ENCODE measurements at places on chromosomes 5 and 9. TPM values are rescaled to one million over a fixed set of nuclear protein-coding genes. Genes with fewer than 3 reads are reported as not detected.

The BTNL8 gene
- not detected for polyA plus RNA-seq

The GRK6 gene
- 16.7 TPM for polyA plus RNA-seq

The PCDHGA1 gene
- 0.78 TPM for polyA plus RNA-seq

The INSYN2B gene
- polyA plus RNA-seq, result 0.05 TPM

The SPATA31C1 gene
- polyA plus RNA-seq, result not detected

The FBN2 gene
- 56.0 TPM for polyA plus RNA-seq

The TNFSF8 gene
- 0.48 TPM for polyA plus RNA-seq

The PPP2R2B gene
- polyA plus RNA-seq, result 1.4 TPM

The LIX1 gene
- polyA plus RNA-seq, result 7.0 TPM

The TMEM250 gene
- 27.7 TPM for polyA plus RNA-seq

The TSLP gene
- polyA plus RNA-seq, result 0.57 TPM

DNA sequence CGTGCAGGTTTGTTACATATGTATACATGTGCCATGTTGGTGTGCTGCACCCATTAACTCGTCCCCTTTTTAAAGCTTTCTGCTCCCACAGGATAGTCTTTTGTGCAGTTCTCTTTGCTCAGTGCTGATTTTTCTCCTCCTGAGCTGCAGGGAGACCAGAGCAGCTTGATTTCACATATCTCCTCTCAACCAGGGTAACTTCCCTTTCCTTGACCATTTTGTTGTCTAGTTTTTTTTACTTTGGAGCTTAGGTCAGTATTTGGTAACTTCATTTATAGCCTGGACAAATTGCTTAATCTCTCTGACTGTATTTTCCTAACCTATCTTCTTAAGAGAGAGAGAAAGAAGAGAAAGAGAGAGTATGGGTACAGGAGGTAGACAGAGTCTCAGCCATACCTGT lies 137.1 kb upstream of the ZNF366 start:
- no peak for DNase-seq

- DNase-seq, result peak; percentile 57
These were observed 382.7 kb downstream of the ENC1 start for GRCh38 chr5:74257645-74258313.

DNA sequence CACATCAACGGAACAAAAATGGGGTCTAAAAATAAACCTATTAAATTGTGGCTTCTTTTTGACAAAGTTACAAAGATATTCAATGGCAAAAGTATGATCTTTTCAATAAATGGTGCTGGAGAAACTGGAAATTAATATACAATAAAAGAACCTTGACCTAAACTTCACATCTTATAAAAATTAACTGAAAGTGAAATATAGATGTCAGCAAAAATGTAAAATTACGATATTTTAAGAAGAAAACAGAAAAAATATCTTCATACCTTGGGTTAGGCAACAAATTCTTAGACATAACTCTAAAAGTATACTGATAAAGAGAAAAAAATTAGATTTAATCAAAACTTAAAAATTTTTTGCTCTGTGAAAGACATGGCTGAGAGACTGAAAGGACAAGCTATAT lies 1909.5 kb upstream of the CDH9 start:
- DNase-seq, result no peak

GRCh38 chr5:108720391-108720790 lies 27.3 kb upstream of the FER start:
- no peak for DNase-seq

DNA sequence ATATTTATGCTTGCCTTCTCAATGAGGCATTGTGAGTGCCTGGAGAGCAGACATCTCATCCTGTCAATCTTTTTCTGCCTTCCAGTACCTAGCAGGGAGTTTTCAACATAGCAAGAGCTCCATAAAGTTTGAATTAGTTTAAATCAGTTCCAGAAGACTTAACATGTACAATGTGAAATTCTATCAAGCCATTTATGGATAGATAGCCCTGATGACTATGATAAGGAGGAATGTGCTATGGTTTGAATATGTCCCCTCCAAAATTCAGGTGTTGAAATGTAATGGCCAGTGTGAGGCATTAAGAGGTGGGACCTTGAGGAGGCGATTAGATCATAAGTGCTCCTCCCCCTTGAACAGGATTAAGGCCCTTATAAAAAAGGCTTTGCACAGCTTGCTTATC lies 306.9 kb upstream of the SMARCA2 start:
- DNase-seq, result no peak

GRCh38 chr9:117945286-117945685 lies 241.1 kb downstream of the TLR4 start:
- DNase-seq, result no peak

DNA sequence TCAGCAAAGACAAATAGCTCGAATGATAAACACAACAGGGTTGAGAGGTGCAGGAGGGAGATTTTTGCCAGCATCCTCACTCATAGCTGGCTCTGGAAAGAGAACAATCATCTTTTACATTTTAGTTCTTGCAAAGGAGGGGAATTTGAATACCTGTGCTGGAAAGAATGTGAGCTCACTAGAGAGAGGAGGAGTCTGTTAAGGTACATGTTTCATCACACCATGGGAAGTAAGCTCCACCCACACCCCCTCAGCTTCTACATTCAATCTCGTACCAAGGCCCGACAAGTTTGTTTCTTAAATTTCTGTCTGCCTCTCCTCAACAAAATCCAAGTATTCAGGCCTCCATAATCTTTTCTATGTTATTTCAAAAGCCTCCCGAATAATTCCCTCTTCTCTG lies 254.6 kb downstream of the BRINP1 start:
- no peak for DNase-seq

GRCh38 chr9:114308361-114308950 lies 14.4 kb upstream of the ORM1 start:
- no peak for DNase-seq

GRCh38 chr5:136080113-136080482 lies 51.3 kb downstream of the TGFBI start:
- DNase-seq, result no peak

- DNase-seq, result no peak
These were observed 10.3 kb upstream of the FCN2 start for GRCh38 chr9:134870301-134870694.

DNA sequence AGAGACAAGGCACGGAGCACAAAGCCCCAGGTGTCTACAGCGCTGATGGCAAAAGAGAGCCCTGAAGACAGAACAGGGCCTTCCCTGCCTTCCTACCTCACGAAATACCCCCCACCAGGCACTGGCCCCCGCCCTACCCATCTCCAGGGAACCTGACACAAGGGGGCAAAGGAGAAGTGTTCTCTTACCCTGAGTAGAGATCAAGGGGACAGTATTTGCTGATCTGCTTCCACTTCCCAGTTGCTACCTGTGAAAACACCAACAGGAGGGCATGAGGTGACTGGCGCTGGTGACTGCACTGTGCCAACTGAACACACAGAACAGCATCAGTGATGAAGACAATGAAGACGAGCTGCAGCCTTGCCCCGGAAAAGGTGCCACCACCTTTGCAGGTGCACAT lies 27.4 kb downstream of the IPPK start:
- DNase-seq, result no peak

DNA sequence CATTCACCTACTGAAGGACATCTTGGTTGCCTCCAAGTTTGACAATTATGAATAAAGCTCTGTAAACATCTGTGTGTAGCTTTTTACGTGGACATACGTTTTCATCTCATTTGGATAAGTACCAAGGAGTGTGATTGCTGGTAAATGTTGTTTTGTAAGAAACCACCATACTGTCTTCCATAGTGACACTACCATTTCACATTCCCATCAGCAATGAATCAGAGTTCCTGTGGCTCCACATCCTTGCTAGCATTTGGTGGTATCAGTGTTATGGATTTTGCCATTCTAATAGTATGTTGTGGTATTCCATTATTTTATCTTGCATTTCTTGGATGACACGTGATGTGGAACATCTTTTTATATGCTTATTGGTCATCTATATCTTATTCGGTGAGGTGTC lies 78.4 kb upstream of the RASGRF2 start:
- no peak for DNase-seq

GRCh38 chr5:64190562-64191306 lies 25.1 kb downstream of the RNF180 start:
- DNase-seq, result no peak

- DNase-seq, result no peak
These were observed 16.3 kb downstream of the KLF9 start for GRCh38 chr9:70398145-70398556.

- DNase-seq, result no peak
These were observed 36.3 kb upstream of the LRRC19 start for GRCh38 chr9:27041746-27042145.

GRCh38 chr9:27304521-27304920 lies 7.6 kb upstream of the EQTN start:
- DNase-seq, result no peak

DNA sequence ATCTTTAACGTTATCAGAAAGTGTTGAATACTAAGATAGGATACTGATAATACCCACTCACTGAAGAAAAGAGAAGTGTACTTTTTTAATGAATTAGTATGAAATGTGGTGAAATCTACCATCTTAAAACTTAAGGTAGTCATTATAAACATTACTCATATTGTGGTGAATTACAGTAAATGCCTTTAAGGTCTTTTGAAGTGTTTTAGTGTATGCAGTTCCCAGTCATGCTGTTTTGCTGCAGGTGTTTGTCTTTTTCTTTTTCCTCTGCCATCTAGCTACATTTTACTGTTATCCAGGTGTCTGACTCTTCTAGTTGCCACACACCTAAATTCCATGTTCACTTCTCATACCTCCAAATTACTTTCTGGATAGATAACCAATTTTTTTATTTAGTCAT lies 72.6 kb downstream of the ERMP1 start:
- DNase-seq, result no peak

DNA sequence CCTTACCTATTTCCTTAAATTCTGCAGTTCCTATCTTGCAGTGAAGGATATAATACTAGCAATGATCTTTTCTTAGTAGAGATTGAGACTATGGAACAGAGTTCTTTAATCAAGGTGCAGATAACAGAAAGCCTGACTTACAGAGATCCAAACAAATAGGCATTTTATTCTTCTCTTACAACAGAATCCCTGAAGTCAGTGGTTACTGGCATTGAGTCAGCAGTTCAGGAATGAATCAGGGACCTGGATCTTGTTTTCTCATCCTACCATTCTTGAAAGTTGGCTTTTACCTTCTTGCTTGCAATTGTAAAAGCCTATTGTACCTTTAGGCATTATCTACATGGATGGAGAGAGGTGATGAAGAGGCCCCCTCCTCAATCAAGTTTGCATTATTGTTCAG lies 47.5 kb upstream of the TLE4 start:
- no peak for DNase-seq

DNA sequence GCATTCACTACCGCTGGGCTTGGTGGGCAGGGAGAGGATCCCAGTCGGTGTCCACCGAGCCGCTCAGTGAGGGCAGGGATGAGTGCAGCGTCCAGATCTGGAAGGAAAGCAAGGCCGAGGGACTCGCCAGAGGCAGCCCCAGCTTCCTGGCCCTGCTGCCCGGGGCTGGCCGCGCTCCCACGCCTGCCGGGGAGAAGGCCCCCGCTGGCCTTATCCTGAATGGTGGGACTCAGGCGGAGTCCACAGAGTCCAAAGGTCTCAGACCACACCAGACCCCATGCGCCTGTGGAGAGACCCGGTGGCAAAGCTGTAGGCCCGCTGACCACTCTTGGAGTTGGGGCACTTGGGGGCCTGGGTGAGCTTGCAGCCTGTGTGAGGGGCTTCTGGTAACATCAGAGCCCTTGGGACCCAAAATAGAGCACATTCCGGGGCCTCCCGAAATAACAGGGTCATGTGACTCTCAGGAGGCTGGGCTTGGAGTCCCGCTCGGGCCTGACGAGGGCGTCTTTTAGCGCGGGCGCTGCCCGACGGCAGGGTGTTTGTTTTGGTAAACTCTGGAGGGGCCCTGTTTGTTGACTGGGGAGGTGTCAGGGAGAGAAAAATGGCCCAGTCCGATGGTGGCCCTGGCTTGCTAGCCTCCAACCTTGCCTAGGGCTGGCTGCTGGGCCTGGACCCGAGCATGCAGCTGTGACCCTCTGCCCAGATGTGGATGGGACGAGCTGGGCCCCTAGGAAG lies 2.8 kb downstream of the RXRA start:
- no peak for DNase-seq

- DNase-seq, result no peak
These were observed 219.1 kb downstream of the MED10 start for GRCh38 chr5:6158974-6159831.

DNA sequence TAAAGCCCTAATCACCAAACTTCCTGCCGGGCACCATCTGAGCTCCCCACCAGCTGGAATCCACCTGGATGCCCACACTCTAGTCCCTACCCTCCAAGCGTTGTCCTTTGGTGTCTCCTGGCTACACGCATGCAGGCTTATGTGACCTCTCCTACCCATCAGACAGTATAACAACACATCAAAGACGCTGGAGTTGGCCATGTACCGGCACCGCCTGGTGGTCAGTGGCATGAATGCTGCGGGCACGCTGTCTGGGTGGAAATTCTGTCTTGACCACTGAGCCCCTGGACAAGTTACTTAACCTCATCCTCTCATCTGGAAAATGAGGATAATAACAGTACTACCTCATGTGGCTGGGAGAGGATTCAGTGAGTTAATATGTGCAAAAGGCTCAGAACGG lies 23.4 kb upstream of the CORO2A start:
- DNase-seq, result no peak

GRCh38 chr9:86408121-86408520 lies 53.9 kb upstream of the TUT7 start:
- no peak for DNase-seq

DNA sequence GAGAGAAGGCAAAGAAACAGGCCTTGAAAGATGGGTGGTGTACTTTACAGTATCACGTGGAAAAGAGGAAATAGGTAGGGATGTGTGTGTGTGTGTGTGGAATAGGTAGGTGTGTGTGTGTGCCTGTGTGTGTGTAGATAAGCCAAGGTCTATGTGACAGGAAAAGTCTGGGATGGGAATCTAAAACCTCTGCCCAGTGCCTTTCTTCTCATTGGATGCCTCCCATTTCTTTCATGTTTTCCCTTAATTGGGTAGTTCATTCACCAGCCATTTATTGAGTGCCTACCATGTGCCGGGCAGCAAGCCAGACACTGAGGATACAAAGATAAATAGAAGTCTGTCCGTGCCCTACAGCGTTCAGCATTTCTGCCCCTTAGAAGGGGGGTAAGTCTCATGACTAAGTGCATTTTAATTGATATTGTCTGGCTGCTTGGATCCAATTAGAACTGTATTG lies 1.0 kb downstream of the URM1 start:
- DNase-seq, result no peak

Data from muscle of arm (tissue), 14 donors.